Activated T-cell treated with anti-CD3 and anti-CD28 coated beads for 1 hour (primary cell): ENCODE measurements at places on chromosomes 6 and 20.

DNA sequence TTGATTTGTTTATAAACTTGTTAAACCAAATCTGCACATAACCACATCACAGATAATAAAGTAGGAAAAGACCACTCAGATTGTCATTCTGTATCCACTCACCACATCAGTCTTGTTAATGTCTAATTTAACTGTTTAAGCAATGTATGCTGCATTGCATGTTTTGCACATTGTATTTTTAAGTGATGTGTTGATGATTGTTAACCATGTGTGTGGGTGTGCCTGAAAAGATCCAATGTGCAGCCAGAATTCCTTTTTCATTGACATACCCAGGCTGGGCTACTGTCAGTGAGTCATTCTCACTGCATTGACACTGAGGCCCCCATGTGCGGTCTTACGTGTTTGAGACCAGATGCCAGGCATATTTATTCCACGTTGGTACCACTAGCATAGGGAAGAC, 167.3 kb downstream of the TRMT11 start:
- DNase-seq: no peak

- DNase-seq: no peak
Measured at GRCh38 chr6:49001856-49002541, 461.1 kb downstream of the MMUT start.

GRCh38 chr6:134797400-134798113, 152.3 kb downstream of the ALDH8A1 start:
- DNase-seq: no peak

GRCh38 chr6:121771937-121772720, 336.7 kb downstream of the GJA1 start:
- no peak for DNase-seq

DNA sequence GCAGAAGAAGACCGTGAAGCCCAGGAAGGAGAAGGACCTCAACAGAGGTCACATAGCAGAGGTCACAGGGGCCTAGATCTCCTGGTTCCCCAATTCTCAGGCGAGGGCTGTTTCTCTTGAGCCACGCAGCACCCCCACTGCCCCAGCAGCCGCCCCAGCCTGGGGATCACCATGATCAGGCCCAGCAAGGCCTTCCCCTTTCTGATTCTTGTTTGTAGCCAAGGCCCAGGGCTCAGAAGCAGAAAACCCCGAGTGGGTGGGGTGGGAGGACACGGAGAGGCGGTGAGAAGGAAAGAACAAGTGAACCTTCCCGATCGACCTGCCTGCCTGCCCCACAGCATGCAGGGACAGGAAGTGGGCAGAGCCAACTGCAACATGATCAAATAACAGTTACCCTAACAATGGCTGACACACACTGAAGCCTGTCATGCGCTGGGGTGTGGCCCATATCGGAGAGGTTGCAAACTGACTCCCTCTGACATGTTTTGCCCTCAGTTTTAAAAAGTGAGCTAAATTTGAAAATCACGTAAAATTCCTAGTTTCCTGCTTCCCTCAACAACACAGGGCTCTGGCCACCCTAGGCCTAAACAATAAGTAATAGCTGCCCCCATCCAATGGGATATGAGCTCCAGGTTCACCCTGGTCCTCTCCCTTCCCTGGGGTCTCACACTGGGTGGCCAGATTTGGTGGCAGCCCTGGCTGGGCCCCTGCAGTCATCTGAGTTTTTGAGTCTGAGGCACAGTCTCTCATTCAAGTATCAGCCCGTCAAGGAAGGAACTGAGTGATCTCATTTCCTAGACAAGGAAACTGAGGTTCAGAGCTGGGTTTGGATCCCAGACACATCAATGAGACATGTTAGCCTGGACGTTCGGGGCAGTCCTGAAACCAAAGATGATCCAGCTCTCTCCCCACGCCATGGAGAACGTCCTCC, 6.5 kb downstream of the PEDS1 start:
- peak; percentile 62 for DNase-seq

DNA sequence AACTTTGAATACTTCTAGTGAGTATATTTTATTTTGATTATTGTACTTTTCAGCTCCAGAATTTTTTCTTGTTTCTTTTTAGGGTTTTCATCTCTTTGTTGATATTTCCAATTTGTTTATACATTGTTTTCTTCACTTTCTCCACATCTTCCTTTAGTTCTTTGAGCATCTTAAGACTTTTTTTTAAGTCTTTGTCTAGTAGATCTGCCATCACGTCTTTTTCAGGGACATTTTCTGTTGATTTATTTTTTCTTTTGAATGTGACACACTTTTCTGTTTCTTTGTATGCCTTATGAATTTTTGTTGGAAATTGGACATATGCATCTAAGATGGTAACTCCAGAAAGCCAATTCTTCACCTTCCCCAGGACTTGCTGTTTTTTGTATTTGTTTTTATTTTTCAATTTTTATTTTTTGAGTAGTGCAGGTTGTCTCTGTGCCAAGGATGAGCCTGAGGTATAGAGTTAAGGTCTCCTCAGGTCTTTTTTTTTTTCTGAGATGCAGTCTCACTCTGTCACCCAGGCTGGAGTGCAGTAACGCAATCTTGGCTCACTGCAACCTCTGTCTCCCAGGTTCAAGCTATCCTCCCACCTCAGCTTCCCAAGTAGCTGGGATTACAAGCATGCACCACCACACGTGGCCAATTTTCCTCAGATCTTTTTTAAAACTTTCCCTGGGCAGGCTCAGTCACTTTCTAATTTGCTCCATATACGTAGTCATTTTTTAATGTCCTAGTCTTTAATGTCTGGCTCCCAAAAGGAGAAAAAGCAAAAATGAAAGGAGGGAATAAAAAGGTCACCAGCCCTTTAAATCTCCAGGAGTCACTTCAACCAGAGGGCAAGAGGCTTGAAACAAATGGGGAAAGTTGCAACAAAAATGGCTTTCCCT, 6.7 kb upstream of the CMTR1 start:
- DNase-seq: no peak

DNA sequence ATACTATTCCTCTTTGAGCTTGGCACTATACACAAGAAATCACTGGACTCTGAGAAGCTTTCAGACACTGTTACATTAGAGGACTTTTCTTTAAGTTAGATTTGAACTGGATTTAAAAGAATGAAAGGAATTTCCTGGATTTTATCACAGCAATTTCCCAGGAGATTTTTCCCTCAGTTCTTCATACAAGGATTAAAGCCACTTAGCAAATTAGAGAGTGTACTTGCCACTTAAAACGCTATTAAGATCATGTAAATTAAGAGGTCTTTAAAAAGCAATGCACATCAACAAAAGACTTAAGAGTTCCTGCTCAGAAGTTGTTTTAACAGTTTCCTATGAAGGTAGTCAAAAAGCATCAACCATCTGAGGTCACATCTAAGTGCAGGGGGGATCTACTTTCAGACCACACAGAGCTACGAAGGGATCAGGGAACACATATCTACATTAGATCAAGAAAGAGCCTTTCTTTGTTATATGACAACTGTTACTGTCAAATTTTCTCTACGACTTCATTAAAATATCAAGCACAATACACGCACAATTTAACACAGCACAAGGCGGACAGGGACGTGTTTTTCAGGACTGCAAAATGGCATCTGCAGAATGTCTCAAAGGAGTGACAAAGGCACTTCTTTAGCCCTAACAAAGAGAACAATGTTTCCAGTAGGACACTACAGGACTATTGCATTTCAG, 65.8 kb downstream of the EPB41L2 start:
- DNase-seq: no peak

GRCh38 chr20:62010551-62011402, 54.9 kb downstream of the TAF4 start:
- DNase-seq: peak; percentile 51
